NCI-H526 (cell line): ENCODE measurements at places on chromosomes 3 and 15.

DNA sequence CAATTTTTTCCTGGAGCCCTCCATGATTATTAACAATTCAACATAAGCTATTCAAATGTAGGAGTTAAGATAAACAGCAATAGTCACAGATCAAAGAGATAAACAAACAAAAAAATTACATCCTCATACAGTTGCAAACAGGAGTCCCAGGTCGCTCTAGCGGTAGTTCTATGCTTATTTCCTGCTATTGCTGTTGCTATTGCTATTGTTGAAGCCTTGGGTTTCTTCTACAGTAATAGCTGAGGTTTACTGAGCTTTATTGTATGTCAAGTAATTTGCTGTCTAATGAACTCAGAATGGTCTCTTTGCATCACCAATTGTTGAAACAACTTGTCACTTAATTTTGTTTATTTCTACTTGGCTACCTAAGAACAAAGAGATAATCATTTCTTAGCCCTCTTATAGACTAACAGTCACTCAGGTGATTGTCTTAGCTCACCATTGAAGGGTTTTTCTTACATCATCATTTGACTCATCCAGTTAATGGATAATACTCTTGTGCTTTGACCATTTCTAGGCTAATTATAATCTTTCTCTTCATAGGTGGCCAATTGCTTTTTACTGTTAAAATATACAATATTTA, 654.6 kb downstream of the MECOM start:
- DNase-seq, result no peak

GRCh38 chr3:114328345-114328744, 34.5 kb downstream of the TIGIT start:
- DNase-seq, result no peak

DNA sequence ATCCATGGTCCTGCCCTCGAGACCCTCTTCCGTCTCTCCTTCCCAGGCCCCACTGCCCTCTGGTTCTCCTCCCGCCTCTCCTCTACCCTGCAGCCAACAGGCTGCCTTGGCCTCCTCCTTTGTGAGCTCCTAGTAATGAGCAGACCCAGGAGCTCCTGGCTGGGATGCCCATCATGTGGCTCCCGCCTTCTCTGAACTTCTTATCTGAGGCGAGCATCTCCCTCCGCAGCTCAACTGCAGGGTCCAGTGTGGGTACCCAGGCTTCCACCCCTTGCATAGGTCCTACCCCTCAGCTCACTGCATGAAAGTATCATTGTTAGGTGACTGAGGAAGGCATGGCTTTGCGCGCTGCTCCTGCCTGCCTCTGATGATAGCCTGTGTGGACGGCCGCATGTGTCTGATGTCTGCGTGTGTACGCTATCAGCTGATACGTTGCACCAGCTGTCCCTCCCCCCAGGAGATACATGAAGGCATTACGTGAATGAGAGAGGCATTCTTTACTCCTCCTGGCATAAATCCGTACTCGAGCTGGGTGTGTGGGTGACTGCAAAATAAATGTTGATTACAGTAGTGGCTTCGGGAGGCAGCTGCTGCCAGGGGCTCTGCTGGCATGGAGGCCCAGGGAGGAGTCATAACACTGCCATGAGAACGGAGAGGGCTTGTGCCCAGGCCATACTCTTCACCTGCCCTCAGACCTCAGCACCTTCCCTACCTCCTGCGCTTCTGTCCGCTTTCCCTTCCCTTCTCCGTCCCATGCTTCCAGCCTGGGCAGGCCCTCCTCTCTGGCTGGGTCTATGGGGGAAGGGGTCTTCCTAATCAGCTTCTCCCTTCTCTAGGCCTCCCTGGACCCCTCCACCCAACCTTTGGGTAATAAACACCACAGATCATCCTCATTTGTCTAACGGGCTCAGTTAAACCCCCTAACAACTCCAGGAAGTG, 48.8 kb downstream of the ZNF710 start:
- DNase-seq, result no peak

- DNase-seq, result no peak
Measured at GRCh38 chr3:105278688-105279087, 88.0 kb upstream of the ALCAM start.
